ENCODE measurements at places on chromosomes 3 and 15.

DNA sequence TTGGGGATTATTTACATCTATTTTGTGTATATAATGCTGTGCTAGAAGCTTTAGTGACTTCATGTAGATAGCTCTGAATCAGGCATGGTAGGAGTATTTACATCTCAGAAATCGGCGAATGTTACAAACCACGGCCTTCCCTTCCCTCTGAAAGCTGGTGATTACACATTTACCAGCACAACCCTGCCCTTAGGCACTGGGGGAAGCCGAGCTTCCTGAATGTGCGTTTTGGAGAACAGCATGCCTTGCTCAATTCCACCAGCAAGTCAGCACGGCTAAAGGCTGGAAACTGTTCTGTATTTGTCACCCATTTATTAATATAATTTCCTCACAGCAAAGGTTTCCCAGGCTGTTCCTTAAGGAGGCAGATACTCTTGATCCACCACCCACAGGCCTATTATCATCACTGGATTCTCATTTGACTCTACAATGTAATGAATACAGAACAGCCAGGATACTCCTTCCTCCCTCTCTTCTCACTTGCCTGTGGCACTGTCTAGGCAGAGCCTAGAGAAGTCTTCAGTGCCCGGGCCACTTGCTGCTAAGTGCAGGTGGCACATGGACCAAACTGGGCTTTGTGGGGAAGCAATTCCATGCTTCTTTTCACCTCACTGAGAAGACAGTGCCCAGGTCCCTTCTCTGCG, 55.2 kb upstream of the CACNA2D3 start:
- DNase-seq, result no peak

DNA sequence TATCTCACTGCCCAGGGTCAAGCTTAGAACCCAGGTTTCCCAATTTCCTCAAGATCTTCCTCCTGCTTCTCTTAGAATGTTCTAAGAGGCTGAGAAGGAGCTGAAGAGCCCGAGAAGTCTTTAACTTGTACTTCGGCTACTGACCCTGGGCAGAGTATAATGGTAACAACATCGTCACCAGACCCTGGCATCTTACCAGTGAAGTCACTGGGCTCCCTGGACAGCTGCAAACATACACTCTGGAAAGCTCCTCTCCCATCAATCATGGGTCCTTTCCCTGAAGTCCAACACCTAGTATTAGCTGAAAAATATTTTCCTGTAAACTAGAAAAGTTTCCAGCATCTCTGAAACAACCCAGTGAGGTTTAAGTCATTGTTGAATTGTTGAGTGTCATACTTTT, 22.7 kb downstream of the CPEB1 start:
- DNase-seq, result no peak

DNA sequence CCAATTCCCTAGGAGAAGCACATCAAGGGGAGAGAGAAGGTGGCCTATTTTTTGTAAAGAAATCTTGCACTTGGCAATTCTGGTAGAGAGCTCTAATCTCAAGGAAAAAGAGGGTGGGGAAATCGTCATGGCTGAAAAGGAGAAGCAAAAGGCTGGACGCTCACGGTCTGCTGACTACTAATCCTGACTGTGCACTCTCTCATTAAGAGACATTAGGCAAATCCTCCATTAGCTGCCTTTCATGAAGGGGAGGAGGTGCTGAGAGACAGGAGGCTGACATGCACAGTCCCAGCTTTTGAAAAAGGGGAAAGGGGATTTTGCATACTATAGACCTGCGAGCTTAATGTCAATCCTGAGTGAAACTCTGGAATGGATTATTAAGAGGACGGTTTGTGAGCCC, 170.0 kb downstream of the NR2F2 start:
- peak; percentile 7 for DNase-seq

GRCh38 chr3:16177962-16178627, 3.6 kb downstream of the GALNT15 start:
- DNase-seq, result peak; percentile 84

DNA sequence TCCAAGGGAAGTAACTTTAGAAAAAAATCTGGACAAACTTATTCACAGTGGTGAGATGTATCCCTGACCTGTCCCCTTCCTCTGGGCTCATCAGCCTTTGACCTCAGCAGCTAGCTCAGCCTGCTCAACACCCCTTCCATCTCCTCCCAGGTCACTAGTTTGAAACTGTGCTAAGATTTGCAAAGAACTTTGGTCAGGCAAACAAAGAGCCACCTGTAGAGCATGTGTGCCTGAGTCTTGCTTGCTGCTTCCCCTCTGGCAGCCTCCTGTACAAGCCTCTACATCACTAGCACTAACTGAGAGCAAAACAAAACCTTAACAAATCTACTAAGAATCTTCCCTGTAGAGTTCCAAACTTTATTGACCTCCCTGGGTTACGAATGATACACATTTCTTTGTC, 43.9 kb downstream of the NR1I2 start:
- DNase-seq, result no peak

DNA sequence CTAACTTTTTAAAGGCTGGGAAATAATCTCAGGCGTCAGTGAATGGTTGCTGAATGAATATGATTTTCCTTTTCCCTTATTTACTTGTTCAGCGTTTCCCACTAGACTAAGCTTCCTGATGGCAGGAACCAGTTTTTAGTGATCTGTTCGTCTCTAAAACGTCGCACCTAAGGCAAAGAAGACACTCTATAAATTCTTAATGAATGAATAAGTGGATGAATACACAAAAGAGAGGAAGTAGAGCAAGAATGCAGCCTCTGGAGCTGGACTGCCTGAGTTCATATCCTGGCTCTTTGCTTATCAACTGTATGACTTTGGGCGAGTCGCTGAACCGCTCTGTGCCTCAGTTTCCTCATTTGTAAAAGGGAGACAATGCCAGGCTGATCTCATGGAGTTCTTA, 38.7 kb downstream of the WNT7A start:
- no peak for DNase-seq

GRCh38 chr3:105366326-105367062, at the start of gene ALCAM:
TSS of gene ALCAM (plus strand) at chr3:105366909.
- peak; percentile 92 for DNase-seq

- DNase-seq, result no peak
Observed at GRCh38 chr3:15959434-15959811, 161.6 kb upstream of the ANKRD28 start.

DNA sequence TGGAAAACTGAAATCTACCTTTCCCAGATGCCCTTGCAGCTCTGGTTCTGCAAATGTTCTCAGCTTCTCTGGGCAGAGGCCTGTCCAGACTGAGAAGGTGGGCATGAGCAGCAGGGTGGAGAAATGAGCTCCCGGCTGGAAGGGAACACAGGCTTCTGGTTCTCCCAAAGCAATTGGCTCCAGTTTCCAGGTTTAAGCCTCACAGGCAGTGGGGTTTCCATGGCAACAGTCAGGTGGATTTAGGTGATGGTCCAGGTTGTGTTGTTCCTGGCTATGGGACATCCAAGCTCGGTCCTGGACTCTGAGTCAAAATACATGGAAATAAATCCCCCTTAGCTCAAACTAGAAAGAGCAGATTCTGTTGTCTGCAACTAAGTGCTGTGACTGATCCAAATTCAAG, 94.6 kb upstream of the IQSEC1 start:
- no peak for DNase-seq

DNA sequence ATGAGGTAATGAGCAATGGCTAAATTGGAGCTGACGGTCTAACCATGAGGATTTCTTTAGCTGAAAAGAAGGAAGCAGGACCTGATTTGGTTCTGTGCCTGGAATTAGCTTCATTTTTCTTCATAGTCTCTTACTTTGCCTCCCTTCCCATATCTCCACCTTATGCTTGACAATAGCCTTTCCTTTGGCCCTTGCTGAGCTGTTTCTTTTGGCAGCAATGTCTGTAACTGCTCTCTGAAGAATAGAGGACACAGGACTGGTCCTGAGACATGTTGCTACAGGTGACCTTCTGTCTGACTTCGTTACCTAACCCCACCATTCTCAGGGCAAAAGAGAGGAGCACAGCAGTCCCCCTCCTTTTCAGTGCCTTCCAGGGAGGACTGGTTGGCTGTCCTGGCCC, 122.4 kb downstream of the SSR3 start:
- DNase-seq, result no peak

GRCh38 chr3:47475570-47476329, at the start of gene SCAP:
TSS of gene SCAP (minus strand) at chr3:47475941. CDS start at chr3:47442993, 32,948 bp downstream.
- DNase-seq, result peak; percentile 97

DNA sequence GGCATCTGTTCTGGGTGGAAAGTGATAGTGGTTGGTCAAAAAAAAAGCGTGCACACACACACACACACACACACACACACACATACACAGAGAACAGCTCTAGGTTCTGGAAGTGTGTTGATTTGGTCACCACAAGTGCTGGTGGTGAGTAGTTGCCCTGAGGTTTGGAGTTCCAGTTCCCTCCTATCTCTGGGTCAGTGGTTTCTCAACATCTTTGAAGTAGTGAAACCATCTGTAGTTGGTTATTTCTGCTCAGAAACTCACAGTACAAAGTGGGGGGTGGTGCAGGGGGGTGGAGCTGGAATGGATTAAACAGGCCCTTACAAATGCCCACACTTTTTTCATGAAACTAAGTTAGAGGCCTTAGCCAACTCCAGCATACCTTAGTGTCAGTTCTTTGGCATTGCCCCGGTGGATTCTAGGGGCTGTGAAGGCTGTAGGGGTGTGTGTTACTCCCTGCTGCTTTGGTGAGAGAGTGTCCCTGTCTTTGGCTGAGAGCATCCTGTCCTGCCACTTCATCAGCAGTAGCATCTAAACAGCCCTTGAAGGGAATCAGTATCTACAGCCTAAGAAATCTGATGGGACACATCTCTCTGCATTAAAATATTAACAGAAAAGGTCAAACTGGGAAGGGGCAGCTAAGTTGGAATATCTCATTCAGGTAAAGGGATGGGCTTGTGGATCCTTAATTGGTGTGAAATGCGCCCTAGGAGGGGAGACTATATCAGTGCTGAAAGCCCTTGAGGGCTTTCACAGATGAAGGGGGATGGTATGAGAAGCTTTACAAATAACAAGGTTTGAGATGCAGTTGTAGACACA, 20.6 kb downstream of the SMAD3 start:
- DNase-seq, result peak; percentile 82

DNA sequence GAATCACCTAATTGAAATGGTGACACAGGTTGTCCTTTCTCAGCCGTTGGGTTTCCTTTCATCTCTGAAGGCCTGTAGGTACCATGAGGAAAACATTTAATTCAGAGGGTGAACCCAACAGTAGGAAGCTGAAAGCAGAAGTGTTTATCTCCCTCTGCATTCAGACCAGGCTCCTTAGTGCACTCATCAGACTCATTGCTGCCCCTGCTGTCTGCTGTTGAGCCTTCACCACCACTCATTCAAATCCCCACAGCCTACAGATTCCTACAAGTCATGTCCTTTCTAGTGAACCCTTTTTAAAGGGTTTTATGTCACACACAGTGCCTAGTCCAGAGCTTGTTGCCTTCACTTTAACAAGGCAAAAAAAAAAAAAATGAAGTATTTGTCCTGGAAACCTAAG, 13.4 kb downstream of the WDR48 start:
- DNase-seq, result peak; percentile 90

- DNase-seq, result no peak
Observed at GRCh38 chr3:43907508-43907858, 216.7 kb downstream of the ABHD5 start.

- peak; percentile 88 for DNase-seq
Observed at GRCh38 chr3:168040607-168041208, 55.0 kb downstream of the GOLIM4 start.

DNA sequence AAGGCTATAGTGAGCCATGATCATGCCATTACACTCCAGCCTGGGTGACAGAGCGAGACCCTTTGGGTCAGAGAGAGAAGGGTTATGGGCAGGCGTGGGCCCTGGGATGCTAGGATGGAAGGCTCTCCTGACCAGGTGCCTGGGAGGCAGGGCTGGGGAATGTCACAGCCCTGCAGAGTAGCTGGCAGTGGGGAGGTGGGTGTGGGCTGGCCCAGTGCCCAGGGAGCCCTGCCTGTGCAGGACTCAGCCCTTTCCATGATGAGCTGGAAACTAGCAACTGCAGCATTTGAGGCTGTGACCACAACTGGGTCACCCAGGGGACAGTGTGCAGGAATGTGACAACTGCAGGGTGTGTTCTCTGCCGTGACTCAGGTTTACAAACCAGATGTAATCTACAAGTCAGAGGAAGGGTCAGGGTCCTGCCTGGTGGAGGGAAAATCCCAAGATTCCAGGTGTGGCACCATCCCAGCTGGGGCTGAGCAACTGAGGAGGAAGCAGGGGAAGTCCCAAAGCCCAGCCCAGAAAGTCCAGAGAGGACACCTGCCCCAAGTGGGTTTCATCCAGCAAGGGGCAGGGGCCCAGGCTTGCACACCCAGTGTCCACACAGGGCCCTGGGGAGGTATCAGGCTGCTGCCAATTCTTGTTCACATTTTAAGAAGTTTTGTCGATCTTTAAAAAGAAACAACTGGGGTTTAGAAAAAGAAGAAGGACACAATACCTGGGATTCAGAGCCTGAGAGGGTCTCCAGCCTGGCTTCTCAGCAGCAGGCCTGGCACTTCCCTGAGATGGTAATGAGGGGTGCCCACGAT, 45.5 kb downstream of the SLC28A1 start:
- DNase-seq, result peak; percentile 48

GRCh38 chr15:35746121-35746520, 200.2 kb upstream of the DPH6 start:
- DNase-seq, result no peak

DNA sequence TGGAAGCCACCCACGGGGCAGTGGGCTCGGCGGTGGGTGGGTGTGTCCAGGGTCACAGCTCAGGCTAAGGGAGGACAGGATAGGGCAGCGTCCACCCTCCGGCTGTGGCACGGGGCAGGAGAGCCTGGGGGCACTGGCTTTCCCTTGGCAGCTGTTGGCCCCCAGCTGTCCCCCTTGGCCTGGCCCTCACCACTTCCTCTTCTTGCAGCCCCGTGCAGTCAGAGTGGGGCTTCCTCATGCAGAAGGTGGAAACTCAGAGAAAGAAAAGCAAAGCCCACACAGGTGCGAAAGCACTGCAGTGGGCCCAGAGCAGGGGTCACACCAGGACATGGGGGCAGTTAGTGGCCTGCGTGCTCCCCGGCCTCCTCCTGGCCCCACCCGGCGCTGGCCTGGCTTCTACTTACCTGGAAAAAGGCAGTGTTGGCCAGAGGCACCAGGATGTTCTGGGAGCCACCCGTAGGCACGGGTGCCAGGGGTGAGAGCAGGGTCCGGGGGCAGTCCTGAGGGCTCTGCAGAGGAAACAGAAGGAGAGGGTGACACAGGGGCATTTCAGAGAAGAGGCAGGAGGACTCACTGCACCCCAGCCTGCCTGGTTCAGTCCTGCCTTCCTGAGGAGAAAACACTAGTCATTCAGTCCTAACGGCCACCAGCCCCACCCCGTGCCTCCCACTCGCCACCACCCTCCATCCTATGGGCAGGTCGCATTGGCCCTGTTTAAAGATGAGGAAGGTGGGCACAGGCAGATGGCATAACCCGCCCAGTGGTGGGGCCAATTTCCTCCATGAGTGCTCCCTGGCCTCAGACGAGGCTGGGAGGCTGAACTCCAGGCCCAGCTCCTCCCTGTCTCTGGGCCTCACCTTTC, 28.3 kb downstream of the PLXND1 start:
- peak; percentile 96 for DNase-seq

- DNase-seq, result no peak
Observed at GRCh38 chr3:149019580-149019979, 28.2 kb downstream of the GYG1 start.

DNA sequence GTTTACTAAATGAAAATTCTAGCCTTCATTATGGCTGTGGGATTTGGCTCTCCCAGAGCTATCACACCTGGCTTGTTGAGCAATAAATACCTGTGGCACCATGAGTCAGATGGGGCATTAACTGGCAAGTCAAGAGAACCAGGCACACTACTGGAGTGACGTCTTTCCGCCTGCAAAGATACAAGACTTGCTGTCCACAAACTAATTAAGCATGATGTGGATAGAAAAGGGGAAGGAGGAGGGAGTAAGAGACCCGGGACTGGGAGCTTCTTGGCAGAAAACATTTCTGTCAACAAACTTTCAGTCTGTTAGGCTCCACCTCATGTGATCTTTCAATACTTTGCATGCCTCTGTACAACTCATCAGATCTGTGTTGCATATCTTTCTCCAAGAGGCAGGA, 56.5 kb downstream of the CLDN1 start:
- DNase-seq, result no peak

Data from hematopoietic multipotent progenitor cell treated with erythropoietin and hydrocortisone succinate and interleukin-3 and kit ligand, for 4 days (in vitro differentiated cells).